ENCODE measurements at places on chromosomes 1 and 21.
A peak's percentile ranks its signal among the peaks of the same experiment; 100 is the strongest.

GRCh38 chr1:14495996-14496395 is 102.5 kb upstream of the KAZN start:
- DNase-seq, result no peak

- DNase-seq, result no peak
Measured at GRCh38 chr1:222275729-222276465, 272.0 kb downstream of the HHIPL2 start.

GRCh38 chr1:89918794-89919155 is 76.1 kb upstream of the ZNF326 start:
- no peak for DNase-seq

DNA sequence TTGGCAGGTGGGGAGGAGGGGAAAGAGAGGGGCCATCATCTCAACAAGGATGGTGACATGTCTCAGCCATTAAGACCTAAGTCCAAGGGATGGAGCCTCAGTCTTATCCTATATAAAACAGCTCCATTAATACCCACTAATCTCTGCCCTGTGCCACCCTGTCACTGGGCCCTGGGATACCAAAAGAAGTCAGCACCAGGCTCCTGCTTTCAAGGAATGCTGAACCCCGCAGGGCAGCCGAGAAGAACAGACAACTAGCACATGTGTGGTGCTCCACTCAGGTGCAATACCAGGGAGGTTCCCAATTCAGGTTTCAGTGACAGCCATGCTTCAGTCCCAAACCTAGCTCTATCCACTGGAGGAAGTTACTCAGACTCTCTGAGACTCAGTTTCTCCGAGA is 128.4 kb downstream of the GRIK3 start:
- DNase-seq, result no peak

DNA sequence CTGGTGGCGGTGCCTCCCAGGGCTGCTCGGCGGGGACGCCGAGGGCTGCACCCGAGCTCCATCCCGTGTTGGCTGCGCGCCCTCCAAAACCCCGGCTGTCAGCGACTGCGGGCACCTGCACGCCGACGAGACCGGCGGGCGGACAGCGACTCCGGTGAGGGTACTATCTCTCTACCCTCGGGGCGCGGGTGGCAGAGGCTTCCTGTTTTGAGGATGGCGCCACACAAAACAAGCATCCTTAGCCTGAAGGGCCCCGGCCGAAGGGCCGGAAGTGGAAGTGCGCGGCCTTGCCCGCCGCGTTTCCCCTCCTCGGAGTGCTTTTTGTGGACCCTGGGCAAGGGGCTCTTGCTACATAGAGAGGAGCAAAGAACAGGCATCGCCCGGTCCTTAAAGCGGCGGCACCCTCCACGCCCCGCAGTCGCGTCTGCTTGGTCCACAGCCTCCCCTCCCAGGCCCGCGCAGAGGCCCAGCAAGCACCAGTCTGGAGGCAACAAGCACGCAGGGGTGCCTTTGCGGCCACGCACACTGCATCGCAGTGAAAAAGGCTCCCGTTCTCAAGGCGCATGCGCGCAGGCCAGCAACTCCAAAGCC is 561 bp upstream of the COQ8A start:
- DNase-seq, result peak; percentile 30

DNA sequence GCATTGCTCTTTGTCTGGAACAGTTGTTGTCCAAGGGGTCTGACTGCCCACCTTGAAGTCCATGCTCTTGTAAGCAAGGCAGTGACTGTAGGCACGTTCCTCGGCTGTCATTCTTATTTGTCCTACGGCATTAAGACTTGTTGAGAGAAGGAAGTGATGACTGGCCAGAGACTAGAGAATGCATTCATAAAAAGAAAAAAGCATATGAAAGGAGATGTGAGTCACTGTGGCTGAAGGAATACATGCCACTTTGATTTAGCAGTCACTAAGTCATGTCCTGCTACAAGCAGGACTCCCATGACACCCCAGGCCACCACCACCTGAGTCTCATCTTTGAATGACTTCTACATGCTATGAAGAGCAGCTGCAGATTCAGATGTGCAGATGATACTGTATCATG is 50.5 kb downstream of the CNN3 start:
- DNase-seq, result no peak

- DNase-seq, result peak; percentile 31
Measured at GRCh38 chr1:29324771-29325351, 88.5 kb downstream of the PTPRU start.

DNA sequence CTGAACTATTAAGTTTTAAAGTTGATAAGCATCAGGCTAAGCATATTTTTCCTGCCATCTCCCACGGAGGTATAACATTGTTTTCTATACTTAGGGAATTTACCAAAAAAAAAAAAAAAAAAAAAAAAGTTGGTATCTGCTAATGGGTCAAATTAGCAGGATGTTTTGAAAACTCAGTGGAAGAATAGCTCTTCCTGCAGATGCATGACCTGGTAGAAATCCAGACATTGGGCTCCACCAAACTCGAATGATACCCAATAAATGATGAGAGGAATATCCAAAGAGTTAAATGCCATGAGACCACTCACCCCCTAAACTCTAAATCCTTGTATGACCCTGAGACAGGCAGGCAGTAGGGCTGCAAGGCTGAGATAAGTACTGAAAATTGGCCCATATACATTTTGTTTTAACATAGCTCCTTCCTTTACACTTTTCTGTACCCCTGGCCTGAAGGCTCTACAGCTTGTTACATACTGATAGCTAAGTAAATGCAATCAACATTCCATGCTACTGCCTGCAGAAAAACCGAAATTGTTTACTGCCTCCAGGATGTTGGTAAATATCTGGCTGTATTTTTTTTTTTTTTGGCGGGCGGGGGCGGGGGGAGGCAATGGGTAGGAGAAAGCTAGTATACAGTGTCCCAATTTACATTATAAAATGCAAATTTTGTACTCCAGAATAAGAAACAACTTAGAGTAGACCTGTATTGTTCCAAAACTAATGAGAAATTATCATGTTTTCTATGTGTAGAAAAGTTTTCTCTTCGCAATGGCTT is 57.6 kb downstream of the NFIA start:
- no peak for DNase-seq

DNA sequence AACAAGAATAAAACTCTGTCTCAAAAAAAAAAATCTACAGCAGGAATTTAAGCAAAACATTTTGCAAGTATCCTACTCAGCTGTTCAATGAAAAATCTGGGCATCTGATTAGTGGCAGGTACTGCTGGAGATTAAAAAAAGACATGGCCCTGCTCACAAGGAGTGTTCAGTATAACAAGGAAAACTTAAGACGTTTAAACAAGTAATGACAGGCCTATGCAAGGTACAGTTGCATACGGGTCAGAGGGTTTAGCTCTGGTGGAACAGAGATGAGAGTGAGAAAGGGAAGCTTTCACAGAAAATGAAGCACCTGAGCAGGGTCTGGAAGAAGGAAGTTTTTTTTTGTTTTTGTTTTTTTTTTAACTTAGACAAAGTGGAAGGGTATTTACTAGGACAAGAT is 23.0 kb downstream of the SNRNP40 start:
- DNase-seq, result no peak

DNA sequence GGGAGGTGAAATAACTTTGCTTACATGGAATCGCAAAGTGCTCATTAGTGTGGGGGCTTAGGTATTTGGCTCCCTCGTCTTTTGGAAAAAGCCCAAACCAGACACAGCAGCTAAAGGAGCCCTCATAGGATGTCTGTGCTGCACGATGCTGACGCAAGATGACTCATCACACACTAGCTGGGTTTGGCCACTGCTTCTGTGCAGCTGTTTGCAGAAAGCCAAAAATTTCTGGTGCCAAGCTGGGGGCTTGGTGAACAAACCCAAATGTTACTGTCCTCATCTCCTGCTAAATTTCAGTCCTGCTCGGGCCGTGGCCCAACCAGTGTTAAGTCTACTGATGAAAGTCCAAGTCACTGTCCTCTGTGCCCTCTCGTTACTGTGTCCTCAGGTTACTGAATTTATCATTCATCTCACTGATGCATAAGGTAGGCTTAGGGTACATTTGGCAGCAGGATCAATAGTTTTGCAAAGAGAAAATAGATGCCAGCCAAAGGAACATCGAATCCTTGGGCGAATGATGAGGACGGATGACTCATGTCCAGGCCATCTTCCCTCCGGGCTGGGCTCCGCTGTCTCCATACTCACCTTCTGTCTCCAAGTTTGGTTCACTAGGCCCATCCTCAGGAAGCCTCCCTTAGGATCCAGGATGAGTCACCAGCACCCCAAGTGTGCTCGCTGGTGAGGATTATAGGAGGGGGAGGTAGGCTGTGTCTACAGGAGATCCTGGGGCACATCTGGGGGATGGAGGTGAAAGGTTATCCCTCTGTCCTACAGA is 177.7 kb downstream of the ADSS2 start:
- no peak for DNase-seq

- no peak for DNase-seq
Measured at GRCh38 chr1:220483700-220484099, 44.2 kb upstream of the MARK1 start.

- DNase-seq, result no peak
Measured at GRCh38 chr1:6775261-6776043, 9.8 kb upstream of the CAMTA1 start.

- no peak for DNase-seq
Measured at GRCh38 chr1:248696774-248697173, 5.8 kb downstream of the OR14I1 start.

- DNase-seq, result no peak
Measured at GRCh38 chr1:199160521-199161318, 521.9 kb downstream of the PTPRC start.

DNA sequence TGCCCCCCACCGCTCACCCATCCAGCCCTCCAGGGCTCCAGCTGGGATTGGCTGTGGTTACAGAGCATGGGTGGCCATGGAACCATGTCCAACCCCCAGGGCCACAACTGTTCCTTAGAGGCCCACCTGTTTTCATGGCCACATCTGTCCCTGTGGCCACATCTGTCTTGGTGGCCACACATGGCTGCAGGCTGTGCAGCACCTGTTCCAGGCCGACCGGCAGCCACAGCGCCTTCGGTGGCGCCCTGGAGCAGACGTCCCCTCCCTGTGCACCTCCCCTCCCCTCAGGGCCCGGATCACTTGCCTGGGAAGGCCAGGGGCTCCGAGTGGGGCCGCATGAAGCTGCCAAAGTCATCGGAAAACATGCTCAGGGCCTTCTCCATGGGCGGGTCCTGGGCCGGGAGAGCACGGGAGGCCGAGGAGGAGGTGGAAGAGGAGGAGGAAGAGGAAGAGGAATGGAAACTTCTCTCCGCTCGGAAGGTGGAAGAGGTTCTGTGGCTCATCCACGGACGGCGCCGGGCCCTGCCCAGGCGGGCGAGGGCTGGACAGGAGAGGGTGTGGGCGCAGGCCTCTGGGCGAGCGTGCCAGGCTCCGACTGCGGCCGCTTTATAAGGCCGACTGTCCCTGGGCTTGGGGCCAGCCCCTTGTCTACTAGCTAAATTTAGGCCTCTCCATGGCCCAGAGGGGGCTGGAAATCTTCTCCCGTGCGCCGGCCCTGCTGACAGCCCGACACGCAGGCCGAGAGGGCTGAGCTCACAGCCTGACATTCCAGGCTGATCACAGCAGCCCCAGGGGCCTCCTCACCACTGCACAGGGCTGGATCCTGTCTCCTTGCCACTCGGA is at the start of gene HSPB7:
Gene HSPB7, minus strand, starts transcription at position 583 of the 843 bp plus-strand sequence. Its CDS starts 80 bp downstream, at position 503.
- DNase-seq, result no peak

- no peak for DNase-seq
Measured at GRCh38 chr1:19070891-19071621, 114.6 kb upstream of the IFFO2 start.

DNA sequence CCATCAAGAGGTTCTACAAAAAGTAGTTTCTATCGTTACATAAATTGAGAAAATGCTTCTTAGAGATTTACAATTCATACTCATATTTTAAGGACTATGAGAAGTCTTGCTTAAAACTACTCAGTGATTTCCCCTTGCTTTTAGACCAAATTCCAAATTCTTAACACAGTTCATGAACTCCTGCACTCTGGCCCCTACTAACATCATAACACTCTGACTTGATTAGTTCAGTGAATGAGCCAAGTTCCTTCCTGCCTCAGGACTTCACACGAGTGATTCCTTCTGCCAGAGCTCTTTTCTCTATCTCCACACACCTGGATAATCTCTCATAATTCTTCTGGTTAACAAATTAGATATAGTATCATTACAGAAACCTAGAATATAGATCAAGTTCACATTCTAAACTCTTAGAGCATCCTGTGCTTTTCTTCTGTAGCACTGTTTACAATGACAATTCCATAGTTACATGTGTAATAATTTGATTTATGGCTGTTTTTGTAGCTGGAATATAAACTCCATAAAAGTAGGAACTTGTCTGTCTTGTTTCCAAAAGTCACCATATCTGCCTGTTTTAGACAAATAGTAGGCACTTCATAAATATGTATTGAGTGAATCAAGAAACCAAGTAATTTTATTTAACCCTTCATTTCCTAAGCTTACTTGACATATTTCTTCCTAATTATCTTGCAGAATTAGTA is 59.9 kb downstream of the NUF2 start:
- no peak for DNase-seq

DNA sequence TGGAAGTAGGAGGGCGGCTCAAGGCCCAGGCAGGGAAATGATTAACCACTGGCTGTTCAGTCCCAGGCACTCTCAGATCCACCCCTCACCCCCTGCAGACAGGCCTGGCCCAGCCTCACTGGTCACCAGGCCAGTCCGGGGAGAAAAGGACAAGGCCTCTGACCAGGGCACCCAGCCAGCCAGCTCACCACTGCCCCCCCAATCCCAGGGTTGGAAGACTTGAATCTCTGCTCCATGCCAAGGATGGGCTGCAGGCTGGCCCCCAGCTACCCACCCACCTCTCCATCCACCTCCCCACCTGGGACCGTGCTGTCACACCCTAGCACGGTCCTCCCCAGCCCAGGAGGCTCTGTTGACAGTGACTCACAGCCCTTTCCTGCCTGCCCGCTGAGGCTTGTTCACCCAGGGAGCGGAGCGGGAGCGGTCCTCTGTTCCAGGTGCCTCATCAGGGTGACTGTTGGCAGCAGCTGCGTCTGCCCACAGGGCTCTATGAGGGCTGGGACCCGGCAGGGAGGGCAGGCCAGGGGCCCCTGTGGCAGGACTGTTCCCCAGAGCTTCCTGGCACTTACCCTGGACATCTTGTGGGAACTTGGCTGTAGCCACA is 2.2 kb downstream of the LAD1 start:
- peak; percentile 48 for DNase-seq

DNA sequence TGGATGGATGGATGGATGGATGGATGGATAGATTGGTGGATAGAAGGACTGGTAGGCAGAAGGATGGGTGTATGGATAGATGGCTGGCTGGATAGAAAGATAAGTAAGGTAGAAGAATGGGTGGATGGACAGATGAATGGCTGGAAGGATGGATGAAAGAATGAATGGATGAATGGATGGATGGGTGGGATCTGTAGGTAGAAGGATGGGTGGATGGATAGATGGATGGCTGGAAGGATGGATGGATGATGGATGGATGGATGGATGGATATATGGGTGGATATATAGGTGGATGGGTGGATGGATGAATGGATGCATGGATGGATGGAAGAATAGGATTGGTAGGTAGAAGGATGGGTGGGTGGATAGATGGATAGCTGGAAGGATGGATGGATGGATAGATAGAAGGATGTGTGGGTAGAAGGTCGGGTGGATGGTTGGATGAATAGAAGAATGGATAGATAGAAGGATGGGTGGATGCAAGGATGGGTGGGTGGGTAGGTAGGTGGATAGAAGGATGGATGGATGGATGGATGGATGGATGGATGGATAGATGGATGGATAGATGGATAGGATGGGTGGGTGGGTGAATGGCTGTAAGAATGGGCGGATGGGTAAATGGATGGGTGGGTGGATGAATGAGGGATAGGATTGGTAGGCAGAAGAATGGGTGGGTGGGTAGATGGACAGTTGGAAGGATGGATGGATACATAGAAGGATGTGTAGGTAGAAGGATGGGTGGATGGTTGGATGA is 7.5 kb downstream of the MASP2 start:
- no peak for DNase-seq
